Adrenal gland (tissue), 19 donors: ENCODE measurements at places on chromosomes 3 and 15.

DNA sequence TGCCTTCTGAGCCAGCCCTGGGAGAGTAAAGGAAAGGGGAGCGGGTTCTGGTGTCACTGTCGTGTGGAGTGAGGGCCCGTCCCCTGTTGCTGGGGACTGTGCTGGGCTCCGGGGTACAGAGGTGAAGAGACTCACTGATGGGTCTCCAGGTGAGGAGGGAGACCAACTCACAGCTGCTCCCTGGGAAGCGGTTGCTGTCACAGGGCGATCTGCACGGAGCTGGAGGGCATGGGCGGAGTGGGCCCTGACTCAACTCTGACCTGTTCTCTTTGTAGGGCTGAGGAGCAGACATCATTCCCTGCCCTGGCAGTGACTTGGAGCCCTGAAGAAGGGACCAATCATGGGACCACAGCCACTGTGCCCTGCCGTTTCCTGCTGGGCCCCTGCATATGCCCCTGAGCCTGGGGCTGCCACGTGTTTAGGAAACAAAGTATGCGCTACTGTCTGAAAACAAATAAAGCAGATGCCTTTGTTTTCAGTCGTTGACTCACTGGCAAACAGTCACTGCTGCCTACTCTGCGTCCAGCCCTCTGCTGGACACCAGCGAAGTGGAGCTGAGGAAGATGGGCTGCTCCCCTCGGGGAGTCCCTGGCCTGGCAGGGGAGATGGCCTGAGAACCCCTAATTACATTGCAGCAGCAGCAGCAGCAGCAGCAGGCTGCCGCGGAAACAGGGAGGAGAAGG is 22.9 kb upstream of the PLXNA1 start:
- no peak for DNase-seq

GRCh38 chr15:51917493-51917892 is 54.1 kb downstream of the LEO1 start:
- DNase-seq: no peak

- DNase-seq: no peak
These were observed 77.0 kb downstream of the TM4SF4 start for GRCh38 chr3:149551500-149551899.

DNA sequence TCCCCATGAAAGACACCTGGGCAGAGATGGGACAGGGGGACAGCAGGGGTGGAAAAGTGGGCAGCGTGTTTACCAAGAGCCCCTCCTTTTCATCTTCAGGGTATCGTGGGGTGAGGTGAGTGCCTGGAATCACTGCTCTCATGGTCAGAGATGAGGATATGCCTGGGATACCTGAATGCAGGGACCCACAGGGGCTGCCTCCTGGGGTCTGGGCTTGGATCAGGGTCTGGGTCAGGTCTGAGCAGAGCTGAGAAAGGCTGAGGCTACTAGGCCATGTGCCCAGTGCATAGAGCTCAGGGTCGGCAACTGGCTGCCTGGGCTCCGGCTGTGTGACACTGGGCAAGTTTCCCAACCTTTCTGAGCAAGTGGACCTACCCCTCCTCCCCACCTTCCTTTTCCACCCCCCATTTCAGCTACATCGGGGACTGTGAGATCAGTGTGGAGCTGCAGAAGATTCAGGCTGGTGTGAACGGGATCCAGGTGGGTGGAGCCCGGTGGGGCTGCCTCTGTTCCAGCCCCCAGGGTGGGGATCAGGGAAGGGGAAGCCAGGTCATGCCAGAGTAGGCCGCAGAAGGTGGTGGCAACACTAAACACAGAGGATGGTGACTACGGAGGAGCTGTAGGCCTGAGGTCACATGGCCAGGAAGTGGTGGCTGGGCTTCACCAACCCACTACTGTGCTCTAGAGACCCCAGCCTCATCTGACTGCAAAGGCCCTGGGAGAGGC is 24.5 kb downstream of the ESYT3 start:
- DNase-seq: no peak

GRCh38 chr3:195609229-195609628 is 25.5 kb upstream of the APOD start:
- peak; percentile 2 for DNase-seq

GRCh38 chr3:32508711-32509110 is 6.1 kb upstream of the CMTM6 start:
- no peak for DNase-seq

DNA sequence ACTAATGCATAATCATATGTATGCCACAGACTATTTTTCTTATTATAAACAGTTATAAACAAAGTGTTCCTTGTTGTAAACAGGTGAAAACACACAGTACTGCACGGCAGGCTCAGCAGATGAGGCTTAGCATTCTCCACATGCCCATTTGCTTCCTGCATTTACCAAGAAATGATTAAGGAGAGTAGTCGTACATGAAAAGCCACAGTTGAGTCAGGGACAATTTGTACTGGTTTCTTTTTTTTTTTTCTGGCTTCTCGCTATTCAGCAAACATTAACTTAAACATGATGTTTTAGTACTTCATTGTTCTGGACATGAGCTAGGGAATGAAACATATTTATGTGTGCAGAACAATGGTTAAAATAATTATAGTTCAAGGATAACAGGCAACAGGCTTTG is 63.4 kb downstream of the GHSR start:
- no peak for DNase-seq

DNA sequence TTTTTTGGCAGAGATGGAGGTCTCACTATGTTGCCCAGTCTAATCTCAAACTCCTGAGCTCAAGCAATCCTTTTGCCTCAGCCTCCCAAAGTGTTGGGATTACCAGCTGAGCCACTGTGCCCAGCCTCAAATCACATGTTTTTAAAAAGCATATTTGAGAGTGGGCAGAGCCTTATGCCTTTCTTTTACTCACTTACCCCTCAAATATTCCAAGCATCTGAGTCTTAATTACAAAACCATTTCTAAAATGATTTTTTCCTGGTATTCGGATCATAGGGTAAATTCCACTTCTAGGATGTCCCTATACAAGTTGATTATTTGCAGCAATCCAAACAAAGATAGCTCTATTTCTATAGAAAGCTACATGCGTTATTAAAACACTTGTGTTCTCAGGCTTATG is 106.1 kb downstream of the RFTN1 start:
- no peak for DNase-seq

GRCh38 chr3:106018929-106019550 is 150.2 kb upstream of the CBLB start:
- DNase-seq: no peak

DNA sequence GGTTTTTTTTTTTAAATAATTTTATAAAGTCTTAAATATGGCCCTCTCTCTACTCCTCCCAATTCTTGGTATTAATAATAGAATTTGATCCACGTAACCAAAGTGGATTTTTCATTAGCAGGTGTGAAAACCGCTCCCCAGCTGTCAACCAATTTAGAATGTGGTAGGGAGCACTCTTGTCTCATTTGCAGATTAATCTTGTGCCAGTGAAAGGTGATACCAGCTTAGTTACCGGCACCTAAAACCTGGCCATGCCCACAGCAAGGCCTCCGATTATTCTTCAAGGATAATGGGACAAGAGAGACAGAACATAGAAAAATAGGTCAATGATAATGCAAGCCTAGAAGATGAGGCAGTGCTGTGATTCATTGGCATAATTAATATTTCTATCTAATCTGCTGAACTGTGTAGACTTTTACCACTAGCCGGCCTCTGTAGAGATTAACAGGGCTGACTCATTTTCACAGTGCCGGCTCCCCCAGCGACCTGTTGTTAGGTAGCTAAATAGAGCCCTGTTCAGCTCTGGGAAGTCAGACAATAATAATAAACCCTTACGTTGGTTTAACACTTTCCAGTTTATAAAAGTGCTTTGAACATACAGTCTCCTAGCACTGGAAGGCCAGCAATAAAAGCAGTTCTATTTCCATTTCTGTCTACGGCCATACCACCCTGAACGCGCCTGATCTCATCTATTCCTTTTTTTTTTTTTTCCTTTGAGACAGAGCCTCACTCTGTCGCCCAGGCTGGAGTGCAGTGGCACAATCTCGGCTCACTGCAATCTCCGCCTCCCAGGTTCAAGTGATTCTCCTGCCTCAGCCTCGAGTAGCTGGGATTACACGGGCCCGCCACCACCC is 102.9 kb downstream of the SHQ1 start:
- DNase-seq: peak; percentile 57

DNA sequence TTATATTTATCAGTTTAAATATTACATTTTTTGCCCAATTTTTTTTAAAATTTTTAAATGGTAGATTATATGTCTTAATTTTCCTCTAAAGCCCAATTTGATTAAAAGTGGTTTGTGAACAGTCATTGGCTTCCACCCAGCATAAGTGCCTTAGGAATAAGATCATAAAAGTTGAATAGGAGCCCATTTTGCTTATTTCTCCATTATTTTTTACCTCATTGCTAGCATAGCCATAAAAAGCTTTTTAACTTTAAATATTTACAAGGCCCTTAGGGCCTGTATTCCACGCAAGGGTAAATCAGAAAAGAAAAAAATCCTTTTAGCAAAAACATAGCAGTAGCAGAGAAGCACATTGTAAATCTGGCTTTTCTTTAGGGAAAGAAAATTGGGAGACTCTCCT is 9.0 kb downstream of the TTC14 start:
- no peak for DNase-seq

DNA sequence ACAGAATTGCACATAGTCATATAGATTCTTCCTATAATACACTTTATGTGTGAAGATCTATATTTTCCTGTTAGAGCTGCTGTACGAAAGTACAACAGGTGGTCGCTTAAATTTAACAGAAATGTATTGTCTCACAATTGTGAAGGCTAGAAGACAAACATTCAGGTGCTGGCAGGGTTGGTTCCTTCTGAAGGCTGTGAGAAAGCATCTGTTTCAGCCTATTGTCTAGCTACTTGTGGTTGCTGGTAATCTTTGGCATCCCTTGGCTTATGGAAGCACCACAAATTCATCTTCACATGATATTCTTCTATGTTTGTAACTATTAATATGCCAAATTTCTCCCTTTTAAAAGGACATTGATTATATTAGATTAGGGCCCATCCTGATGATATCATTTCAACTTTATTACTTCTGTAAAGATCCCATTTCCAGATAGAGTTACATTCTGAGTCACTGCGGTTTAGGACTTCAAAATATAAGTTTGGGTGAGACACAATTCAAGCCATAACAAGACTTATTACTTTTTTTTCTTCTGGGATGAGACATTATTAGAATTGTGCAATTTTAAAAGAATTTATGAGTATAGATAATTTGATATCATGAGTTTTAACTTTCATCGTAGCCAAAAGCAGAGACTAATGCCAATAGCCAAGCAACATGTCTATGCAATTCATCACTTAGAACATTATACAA is 248.1 kb upstream of the BCHE start:
- DNase-seq: no peak

GRCh38 chr3:71584394-71585011 is 975 bp upstream of the FOXP1 start:
- peak; percentile 52 for DNase-seq

DNA sequence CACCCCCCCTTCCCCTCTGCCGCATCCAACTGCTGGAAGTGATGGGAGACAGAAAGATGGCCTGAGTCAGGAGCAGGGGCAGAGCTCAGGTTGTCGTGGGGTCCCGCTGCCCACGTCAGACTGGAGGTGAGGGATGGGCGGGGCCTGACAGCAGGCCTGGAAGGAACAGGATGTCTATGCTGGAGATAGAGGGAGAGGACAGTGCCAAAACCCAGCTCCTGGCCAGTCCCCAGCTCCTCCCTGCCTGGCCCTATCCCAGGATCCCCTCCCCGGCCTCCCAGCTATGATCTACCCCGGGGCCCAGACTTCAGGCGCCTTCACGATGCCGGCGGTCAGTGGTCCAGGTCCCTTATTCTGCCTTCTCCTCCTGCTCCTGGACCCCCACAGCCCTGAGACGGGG is at the start of gene LMAN1L:
LMAN1L (plus strand) TSS at position 303 of the 400 bp plus-strand sequence; CDS start at position 323, 20 bp downstream.
- no peak for DNase-seq

DNA sequence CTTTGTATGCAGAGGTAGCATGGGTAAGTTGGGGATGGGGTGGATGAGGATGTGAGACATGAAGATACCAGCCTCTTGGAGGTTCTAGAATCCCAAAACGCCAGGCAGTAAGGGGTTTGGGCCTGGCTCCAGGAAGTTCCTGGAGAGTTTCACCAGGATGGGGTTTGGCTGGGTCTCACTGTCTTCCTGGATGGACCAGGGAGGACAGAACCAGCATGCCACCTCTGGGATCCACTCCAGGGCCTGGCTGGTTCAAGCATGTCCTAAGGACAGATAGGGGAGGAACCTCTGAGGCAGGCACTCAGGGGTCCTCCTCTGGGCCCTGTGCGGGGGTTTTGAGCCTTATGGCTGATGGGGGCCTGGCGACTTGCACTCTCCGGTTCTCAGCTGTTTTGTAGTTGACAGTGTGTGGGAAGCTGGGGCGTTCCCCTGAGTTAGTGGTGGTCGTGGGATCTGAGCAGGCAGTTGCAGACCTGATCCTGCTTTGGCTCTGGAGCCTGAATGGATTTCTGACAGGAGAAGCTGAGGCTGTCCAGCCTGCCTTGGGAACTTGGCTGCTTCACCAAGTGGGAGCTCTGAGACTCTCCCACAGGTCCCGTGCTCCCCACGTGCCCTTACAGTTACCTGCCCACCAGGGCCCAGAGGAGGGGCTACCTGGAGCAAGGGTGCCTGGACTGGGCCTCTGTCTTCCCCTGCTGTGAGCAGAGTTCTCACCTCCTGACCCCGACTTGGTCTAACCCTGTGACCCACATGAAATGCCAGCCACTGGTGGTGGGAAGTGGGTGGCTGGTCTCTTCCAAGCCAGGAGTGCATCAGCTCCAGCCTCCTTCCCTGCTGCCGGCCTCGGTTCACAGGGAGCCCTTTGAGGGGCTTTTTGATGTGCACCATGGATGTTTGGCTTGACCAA is 128.4 kb downstream of the EEFSEC start:
- no peak for DNase-seq

DNA sequence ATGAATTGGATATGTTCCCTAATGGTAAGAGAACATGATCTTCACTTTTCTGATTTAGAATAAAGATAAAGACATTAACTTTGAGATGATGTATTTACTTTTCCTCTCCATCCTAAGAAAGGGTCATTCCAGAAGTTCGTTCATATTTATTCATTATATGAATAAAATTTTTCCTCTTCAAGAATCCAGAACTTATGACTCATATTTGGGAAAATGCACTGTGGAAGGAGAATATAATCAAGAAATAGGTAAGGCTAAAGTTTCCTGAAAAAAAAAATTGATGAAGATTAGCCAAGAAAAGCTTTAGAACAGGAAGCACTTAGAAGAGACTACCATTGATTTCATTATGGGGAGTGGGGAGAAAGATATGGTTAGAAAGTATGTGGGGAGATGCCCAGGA is 36.5 kb upstream of the CBLB start:
- DNase-seq: no peak
